Stimulated activated CD4-positive, alpha-beta T cell treated with anti-CD3 and anti-CD28 coated beads, Interleukin-4, amount 100 ng/mL, for 4 hours (primary cell): ENCODE measurements at places on chromosomes 4 and X.

- DNase-seq, result no peak
Observed at GRCh38 chrX:19863212-19863856, 24.1 kb downstream of the SH3KBP1 start.

DNA sequence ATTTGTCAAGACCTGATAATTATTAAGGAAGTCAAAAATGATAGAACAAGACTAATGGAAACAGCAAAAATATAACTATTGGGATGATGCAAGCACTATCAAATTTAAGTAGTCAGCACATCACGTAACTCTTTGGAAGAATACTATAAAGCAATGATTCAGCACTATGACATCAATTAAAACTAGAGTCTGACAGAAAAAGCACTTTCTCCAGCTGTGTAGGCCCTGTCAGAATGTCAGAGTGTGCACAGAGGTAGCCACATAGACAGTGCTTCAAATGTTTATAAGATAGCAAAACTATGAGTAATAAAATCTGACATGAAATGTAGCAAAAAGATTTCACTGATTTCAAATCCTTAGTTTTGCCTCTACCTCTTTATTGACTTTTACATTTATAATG, 1226.6 kb upstream of the ADGRL3 start:
- DNase-seq, result no peak

- DNase-seq, result no peak
Observed at GRCh38 chr4:7186516-7187167, 5.7 kb upstream of the SORCS2 start.

DNA sequence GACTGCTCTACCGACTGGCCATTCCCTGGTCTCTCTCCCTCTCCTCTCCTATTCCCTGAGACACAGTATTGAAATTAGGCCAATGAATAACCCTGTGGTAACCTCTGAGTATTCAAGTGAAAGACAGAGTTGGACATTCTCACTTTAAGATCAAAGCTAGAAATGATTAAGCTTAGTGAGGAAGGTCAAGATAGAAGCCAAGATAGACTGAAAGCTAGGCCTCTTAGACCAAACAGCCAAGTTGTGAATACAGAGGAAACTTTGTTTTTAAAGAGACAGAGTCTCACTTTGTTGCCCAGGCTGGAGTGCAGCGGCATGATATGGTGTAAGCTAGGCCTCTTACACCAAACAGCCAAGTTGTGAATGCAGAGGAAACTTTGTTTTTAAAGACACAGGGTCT, 64.6 kb downstream of the KDM6A start:
- no peak for DNase-seq

- no peak for DNase-seq
Observed at GRCh38 chrX:115535421-115535820, 25.6 kb upstream of the PLS3 start.

- no peak for DNase-seq
Observed at GRCh38 chr4:176742211-176742610, 50.5 kb downstream of the VEGFC start.

DNA sequence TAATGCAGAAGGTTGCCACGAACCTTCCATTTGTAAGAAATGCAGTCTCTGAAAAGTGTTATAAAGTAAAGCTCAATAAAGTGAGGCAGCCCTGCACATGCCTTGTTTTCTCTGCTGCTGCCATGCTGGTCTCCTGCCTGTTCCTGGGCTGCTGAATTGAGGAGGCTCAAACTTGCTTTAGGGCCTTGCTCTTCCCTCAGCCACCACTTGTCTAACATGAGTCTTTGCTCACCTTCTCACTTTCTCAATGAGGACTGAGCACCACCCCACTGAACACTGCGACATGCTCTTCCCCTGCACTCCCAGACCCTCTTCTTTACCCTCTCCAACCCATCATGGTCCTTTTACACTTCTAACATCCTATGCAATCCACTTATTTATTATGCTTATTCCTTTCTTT, 25.2 kb upstream of the MFAP3L start:
- DNase-seq, result no peak

- DNase-seq, result peak; percentile 47
Observed at GRCh38 chr4:47836641-47837093, 1.2 kb downstream of the CORIN start.

DNA sequence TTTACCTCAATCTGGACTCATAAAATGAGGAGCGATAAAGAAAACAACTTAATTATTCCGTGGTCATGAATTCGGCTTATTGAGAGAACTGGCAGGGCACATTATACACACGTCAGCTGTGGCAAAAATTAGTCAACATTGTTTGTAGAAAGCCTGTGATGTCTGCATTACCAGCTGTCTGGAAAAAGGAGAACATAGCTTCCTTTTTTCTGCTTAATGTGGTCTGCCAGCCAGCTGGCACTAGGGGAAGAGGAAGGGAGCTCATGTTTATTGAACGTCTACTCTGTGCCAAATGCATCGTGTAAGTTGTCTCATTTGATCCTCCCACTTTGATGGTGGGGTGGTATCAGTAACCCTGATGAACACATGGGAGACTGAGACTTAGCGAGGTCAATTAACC, 367.6 kb downstream of the ARHGAP24 start:
- no peak for DNase-seq

GRCh38 chr4:100938698-100939097, 408.6 kb downstream of the PPP3CA start:
- no peak for DNase-seq

GRCh38 chrX:120790552-120790951, 85.1 kb downstream of the CT47B1 start:
- no peak for DNase-seq

GRCh38 chrX:19403696-19404095, 60.0 kb downstream of the PDHA1 start:
- DNase-seq, result no peak

GRCh38 chr4:122703868-122704267, 28.6 kb upstream of the BBS12 start:
- no peak for DNase-seq

- DNase-seq, result no peak
Observed at GRCh38 chr4:609400-610050, 15.8 kb upstream of the PDE6B start.

GRCh38 chrX:102067966-102068723, 57.3 kb upstream of the TCEAL2 start:
- DNase-seq, result no peak

DNA sequence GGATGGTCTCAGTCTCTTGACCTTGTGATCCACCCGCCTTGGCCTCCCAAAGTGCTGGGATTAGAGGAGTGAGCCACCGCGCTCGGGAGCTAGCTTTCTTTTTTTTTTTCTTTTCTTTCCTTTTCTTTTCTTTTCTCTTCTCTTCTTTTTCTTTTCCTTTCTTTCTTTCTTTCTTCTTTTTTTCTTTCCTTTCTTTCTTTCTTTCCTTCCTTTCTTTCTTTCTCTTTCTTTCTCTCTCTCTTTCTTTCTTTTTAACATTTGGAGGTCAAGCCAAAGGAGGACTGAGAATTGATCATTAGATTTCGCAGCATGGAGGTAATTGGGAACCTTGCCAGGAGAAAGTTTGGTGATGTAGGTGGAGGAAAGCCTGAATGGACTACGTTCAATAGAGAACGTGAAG, 67.4 kb downstream of the LARP7 start:
- no peak for DNase-seq

GRCh38 chr4:78543424-78544125, 8.0 kb upstream of the ANXA3 start:
- DNase-seq, result no peak

- DNase-seq, result no peak
Observed at GRCh38 chrX:109463784-109464183, 18.1 kb downstream of the GUCY2F start.

- DNase-seq, result no peak
Observed at GRCh38 chr4:60443796-60444195, 756.3 kb upstream of the ADGRL3 start.

DNA sequence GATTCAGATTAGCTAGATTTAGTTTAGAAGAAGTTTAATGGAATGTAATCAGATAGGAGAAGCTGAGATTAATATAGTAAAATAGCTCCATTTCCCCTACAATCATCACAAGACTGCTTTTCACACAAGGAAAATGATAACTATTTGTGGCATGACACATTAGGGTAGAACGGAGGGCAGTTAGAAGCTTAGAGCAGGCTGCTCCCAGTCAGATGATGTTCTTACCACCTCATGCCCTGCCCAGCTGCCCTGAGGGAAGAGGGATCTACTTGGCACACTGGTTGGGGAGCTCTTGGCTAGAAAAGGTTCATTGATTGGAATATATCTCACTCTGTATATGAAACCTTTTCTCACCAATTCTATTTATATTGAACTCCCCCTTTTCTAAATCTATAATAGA, 180.7 kb upstream of the IL15 start:
- DNase-seq, result no peak

DNA sequence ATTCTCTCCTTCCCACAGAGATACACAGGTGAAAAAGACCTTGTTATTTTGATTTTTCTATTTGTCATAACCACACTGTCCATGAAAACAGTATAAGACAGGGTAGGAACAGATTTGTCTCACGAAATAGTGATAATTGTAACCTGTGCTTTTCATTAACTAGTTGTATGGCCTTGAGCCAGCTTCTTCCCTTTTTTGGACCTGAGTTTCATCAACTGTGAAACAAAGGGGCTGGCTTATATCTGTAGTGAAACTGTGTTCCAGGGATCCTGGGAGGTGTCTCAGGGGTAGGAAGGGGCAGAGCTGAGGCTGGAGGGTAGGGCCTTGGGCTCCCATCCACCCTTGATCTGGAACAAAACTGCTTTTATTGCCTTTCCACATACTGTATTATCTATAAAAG, 50.9 kb downstream of the MED28 start:
- no peak for DNase-seq

DNA sequence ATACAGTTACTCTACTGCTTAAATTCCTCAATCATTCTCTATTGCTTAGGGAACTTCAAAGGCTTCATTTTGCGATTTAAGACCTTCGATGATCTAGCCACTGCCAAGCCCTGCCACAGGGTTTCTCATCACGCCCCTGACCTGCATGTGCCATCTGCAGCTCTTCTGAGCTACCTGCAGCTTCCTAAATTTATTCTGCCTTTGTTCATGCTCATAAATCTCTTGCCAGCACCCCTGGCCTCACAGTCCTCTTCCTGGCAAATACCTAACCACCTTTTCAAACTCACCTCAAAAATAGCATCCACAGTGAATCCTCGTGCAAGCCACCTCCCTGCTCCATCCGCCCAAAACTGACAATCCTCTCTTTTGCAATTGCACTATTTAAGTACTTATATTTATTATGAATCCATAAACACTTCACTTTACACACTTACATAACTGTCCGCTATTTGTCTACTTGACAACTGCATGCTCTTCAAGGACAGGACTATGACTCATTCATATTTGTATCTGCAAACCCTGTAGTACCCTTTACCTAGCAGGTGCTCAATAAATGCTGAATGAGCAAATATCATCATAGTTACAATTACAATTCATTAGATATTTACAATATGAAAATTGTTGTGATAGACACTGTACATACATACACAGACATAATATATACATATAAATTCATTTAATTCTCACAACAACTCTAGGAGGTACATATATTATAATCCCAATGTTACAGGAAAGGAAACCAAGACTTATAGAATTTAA, 280.0 kb upstream of the RASGEF1B start:
- DNase-seq, result no peak

DNA sequence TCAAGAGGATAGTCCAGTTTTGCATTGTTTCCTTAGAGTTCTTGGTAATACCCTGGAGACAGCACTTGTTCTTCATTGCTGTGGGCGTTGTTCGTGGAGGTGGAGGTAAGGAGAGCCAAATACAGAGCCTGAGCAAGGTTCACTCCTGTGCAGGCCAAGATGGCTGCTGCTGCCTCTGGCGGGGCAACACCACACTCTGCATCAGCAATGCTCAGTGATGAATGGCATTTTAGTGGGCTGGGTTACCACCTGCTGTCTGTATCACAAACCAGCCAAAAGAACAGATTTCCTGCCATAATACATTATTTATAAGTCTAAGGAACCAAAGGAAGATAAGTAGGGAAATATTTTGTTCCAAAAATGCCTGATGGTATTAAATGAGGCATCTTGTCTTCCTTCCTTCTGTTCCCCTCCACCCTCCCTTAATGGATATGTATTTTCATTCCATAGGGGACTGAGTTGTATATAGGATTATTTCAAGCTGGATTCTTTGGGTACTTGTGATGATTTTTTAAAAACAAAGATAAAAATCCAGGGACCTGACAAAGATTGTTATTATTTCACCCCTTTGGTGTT, 61.6 kb upstream of the LIMCH1 start:
- DNase-seq, result no peak

GRCh38 chr4:111230265-111230664, 607.4 kb upstream of the PITX2 start:
- DNase-seq, result no peak

GRCh38 chr4:8921465-8921864, 49.8 kb upstream of the HMX1 start:
- DNase-seq, result no peak
